A673 (cell line): ENCODE measurements at places on chromosomes 2 and 18.

- no peak overlapping the region for H3K4me3 ChIP-seq
- no peaks in the 10 kb centered on the region for H3K36me3 ChIP-seq
- DNase-seq: no peak
These were observed 73.6 kb upstream of the NCK2 start for GRCh38 chr2:105671156-105671555.

DNA sequence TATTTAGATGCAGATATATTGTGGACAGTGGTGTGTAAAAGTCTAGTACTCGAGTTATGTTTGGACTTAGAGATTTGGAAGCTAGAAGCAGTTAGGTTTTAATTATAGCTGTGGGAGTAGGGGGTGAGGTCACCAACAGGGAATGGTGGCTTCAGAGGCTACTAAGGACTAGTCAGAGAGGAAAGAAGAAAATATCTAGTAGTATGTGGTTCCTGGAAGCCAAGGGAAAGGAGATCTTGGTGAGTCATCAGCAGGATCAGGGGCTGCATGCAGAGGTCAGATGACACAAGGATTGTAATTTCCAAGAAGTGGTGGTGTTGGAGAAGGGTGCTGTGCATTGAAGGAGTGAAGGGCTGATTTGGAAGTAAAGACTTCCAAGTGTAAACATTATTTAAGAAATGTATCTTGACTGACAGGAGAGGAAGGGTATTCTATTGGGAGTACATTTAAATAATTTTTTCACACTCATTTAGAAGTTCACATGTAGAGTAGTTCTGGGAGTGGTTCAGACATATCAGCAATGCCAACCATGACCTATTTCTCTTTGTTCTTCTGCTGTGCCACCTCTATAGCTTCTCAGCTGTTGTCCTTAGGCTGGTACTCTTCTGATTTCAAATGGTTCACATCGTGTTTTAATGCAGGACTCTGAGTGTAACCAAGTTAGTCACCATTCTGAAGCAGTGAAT is 59.1 kb downstream of the ACSL3 start:
- peaks cover 78% of the 10 kb centered on the region for H3K36me3 ChIP-seq
- DNase-seq: no peak
- no peaks in the 10 kb centered on the region for H3K27me3 ChIP-seq

DNA sequence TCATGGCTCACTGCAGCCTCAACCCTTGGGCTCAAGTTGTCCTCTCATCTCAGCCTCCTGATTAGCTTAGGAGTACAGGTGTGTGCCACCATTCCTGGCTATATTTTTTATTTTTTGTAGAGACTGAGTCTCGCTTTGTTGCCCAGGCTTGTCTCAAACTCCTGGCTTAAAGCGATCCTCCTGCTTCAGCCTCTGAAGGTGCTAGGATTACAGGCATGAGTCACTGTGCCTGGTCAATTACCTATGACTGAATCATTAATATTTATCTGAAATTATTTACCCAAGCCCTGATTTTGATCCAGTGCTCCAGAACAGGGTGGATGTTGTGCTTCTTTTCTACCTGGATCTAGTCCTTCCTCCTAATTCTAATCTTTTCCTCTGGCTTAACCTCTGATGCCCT is 87.8 kb downstream of the MAP2 start:
- no peak overlapping the region for H3K27ac ChIP-seq
- peaks cover 16% of the 10 kb centered on the region for H3K27me3 ChIP-seq
- no peaks in the 10 kb centered on the region for H3K36me3 ChIP-seq

- peaks cover 5% of the 10 kb centered on the region for H3K4me1 ChIP-seq
- H3K4me3 ChIP-seq: no peak overlapping the region
- no peak overlapping the region for H3K27ac ChIP-seq
- no peak for DNase-seq
These were observed 51.2 kb downstream of the MBD2 start for GRCh38 chr18:54173250-54173649.

GRCh38 chr2:54456362-54456611 is 160 bp downstream of the SPTBN1 start:
- H3K27ac ChIP-seq: peak overlapping the region; percentile 54
- H3K4me3 ChIP-seq: peak overlapping the region; percentile 62
- H3K36me3 ChIP-seq: no peaks in the 10 kb centered on the region
- no peaks in the 10 kb centered on the region for H3K27me3 ChIP-seq
- peaks cover 24% of the 10 kb centered on the region for H3K4me1 ChIP-seq

DNA sequence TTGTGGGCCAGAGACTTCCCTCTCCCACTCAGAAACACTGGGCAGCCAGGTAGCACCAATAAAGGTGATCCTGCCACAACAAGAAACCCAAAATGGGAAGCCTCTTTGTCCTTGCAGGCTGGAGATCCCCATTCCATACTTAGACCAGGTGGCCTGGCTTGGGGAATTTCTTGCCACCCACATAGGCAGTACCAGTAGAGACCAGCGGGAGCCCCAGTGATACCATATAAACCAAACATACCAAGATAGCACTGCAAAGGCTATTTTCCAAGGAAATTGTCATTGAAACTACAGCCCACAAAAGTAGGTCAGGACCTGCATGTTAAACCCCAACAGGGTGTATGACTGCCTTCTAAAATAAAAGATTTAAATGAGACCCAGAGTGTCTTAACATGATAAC is 171.6 kb downstream of the DIS3L2 start:
- H3K27me3 ChIP-seq: no peaks in the 10 kb centered on the region
- H3K27ac ChIP-seq: no peak overlapping the region
- H3K36me3 ChIP-seq: peaks cover 3% of the 10 kb centered on the region
- H3K4me1 ChIP-seq: no peaks in the 10 kb centered on the region
- DNase-seq: no peak
- H3K4me3 ChIP-seq: no peak overlapping the region

GRCh38 chr2:124489686-124490085 is 464.6 kb downstream of the CNTNAP5 start:
- no peaks in the 10 kb centered on the region for H3K27me3 ChIP-seq
- DNase-seq: no peak
- H3K4me1 ChIP-seq: no peaks in the 10 kb centered on the region

GRCh38 chr2:14749884-14750283 is 117.4 kb downstream of the LRATD1 start:
- no peaks in the 10 kb centered on the region for H3K36me3 ChIP-seq
- no peak overlapping the region for H3K4me3 ChIP-seq
- no peak for DNase-seq
- no peaks in the 10 kb centered on the region for H3K4me1 ChIP-seq

GRCh38 chr2:66331176-66331575 is 103.7 kb upstream of the MEIS1 start:
- no peak overlapping the region for H3K4me3 ChIP-seq
- no peaks in the 10 kb centered on the region for H3K27me3 ChIP-seq
- H3K4me1 ChIP-seq: peaks cover 19% of the 10 kb centered on the region
- H3K27ac ChIP-seq: no peak overlapping the region

DNA sequence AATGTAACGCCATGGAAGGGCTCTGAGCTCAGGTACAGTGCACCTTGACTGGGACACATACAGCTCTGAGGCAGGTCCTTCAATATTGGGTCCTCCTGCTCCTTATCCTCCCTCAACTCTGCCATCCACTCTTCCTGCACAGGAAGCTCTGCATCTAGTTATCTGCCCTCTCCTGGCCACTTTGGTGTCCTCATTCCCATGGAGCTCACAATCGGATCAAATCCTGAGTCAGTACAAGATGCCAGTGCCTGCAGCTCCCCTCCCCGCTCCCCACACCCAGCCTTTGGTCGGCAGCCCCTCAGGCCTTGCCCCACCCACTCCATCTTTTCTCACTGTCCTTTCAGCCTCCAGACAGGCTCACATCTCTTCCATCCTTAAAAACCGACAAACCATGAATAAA is 58.0 kb downstream of the LRRFIP1 start:
- H3K36me3 ChIP-seq: no peaks in the 10 kb centered on the region
- H3K27ac ChIP-seq: no peak overlapping the region
- DNase-seq: no peak

- no peaks in the 10 kb centered on the region for H3K36me3 ChIP-seq
- DNase-seq: no peak
- H3K27ac ChIP-seq: no peak overlapping the region
- H3K27me3 ChIP-seq: no peaks in the 10 kb centered on the region
- H3K4me1 ChIP-seq: no peaks in the 10 kb centered on the region
- no peak overlapping the region for H3K4me3 ChIP-seq
These were observed 104.5 kb upstream of the ZC3H15 start for GRCh38 chr2:186381573-186381972.

DNA sequence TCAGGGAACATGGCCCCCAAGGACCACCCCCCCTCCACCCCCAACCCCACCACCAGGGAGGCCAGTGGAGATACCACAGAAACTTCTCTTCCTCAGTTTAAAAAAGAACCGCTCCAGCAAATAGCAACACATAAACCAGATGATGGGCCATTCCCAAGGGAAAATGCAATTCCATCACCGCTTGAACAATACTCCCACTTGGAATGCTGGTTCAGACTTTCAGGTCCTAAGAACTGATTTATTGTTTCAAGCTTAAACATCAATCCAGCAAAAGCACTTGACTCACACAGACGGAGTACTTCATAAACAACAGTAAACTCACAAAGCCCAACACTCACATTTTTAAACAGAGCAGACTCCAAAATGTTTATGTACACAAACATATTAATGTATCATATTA is 6.9 kb downstream of the HDAC4 start:
- no peak overlapping the region for H3K27ac ChIP-seq
- no peak for DNase-seq
- H3K4me3 ChIP-seq: no peak overlapping the region
- H3K4me1 ChIP-seq: peaks cover 15% of the 10 kb centered on the region
- H3K27me3 ChIP-seq: no peaks in the 10 kb centered on the region

- H3K4me3 ChIP-seq: no peak overlapping the region
- no peaks in the 10 kb centered on the region for H3K4me1 ChIP-seq
- DNase-seq: no peak
- H3K27me3 ChIP-seq: no peaks in the 10 kb centered on the region
- H3K27ac ChIP-seq: no peak overlapping the region
- H3K36me3 ChIP-seq: no peaks in the 10 kb centered on the region
These were observed 115.1 kb downstream of the ANKRD44 start for GRCh38 chr2:197195518-197195917.

DNA sequence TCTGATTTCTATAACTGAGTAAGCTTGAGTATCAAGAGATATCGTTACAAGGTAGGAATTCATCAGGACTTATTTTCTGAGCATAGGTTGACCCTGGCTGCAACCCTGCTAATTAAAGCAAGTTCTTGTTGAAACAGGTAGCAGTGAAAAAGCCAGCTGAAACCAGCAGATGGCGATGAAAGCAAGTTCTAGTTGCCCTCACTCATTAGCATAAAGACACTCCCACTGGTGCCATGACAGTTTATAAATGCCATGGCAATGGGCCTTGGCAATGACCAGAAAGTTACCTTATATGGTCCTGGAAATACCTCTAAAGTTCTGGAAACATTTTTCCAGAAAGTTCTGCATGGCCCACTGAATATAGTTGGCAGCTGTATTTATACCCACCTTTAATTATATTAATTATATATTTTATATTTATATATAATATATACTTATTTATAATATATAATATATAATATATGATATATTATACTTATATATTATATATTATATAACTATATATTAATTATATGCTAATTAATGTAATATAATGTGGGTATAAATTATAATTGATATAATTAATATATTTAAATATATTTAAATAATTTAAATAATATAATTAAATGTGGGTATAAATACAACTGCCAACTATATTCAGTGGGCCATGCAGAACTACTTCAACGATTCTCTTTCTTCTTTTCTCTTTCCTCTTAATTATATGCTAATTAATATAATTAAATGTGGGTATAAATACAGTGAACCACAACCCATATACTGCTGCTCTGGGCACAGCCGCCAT is 188.0 kb downstream of the CDH7 start:
- H3K27ac ChIP-seq: peak overlapping the region; percentile 2
- H3K4me3 ChIP-seq: no peak overlapping the region
- peaks cover 18% of the 10 kb centered on the region for H3K4me1 ChIP-seq
- H3K36me3 ChIP-seq: no peaks in the 10 kb centered on the region

- no peaks in the 10 kb centered on the region for H3K27me3 ChIP-seq
- no peaks in the 10 kb centered on the region for H3K4me1 ChIP-seq
- no peaks in the 10 kb centered on the region for H3K36me3 ChIP-seq
- no peak overlapping the region for H3K27ac ChIP-seq
- H3K4me3 ChIP-seq: no peak overlapping the region
These were observed 115.2 kb downstream of the XRCC5 start for GRCh38 chr2:216224388-216224787.

GRCh38 chr2:33205693-33206434 is 259.1 kb downstream of the LTBP1 start:
- H3K27ac ChIP-seq: no peak overlapping the region
- H3K36me3 ChIP-seq: no peaks in the 10 kb centered on the region
- H3K27me3 ChIP-seq: no peaks in the 10 kb centered on the region
- no peaks in the 10 kb centered on the region for H3K4me1 ChIP-seq
- DNase-seq: no peak
- no peak overlapping the region for H3K4me3 ChIP-seq

- peaks cover 28% of the 10 kb centered on the region for H3K4me1 ChIP-seq
- H3K27me3 ChIP-seq: no peaks in the 10 kb centered on the region
- H3K27ac ChIP-seq: peak overlapping the region; percentile 10
- no peaks in the 10 kb centered on the region for H3K36me3 ChIP-seq
These were observed 230.4 kb upstream of the AGAP1 start for GRCh38 chr2:235263205-235264120.

DNA sequence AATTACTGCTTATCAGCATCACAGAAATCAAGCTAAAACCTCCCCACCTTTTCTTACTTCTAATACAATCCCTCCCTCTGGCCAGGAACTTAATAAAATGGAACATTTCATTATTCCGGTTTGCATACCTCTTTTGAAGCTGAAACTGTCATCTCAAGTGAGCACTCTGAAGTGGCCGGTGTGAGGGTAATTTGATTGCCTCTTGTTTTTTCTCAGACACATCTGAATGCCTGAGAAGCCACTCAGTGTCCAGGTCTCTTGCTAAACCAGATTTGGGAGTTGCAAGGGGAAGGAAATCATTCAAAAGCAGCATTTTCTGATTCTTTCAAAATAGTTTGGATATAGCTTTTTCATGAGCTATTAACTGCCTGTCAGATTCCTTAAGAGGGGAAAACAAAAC is 190.3 kb downstream of the C1D start:
- no peaks in the 10 kb centered on the region for H3K36me3 ChIP-seq
- H3K4me1 ChIP-seq: no peaks in the 10 kb centered on the region
- H3K27me3 ChIP-seq: no peaks in the 10 kb centered on the region

DNA sequence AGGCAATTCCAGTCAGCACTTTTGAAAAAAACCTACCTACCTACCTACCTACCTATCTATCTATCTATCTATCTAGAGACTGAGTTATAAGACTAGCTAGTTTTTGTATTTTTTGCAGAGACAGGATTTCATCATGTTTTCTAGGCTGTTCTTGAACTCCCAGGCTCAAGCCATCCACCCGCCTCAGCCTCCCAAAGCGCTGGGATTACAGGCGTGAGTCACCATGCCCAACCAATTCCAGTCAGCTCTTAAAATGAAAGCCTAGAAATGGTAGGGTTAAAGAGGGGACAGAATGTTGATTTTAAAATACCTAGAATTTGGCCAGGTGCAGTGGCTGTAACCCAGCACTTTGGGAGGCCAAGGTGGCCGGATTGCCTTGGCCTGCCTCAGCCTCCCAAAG is 19.1 kb downstream of the MSH2 start:
- no peaks in the 10 kb centered on the region for H3K4me1 ChIP-seq
- H3K27ac ChIP-seq: no peak overlapping the region
- no peaks in the 10 kb centered on the region for H3K27me3 ChIP-seq
- H3K36me3 ChIP-seq: peaks cover 42% of the 10 kb centered on the region
